HS-5 (cell line): ENCODE measurements at places on chromosomes 1 and 21.

DNA sequence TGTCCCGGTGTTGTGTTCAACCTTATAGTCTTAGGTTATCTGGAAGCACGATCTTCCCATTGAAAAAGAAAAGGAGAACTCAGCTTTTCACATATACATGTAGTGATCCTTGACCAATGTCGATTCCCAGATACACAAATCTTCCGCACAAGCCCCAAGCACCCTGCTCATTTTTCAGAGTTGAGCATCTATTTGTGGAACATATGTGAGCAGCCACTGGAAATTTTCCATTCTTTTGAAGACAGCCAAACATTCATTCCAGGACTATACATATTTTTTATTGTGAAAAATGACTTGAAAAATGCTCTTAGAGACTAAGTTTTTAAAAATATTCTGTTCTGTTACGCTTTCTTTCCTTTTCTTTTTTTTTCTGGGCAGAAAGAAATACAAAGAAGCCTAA lies 371.9 kb downstream of the RGS7 start:
- no peak for DNase-seq

GRCh38 chr21:15660423-15660804 lies 69.4 kb upstream of the USP25 start:
- no peak for DNase-seq

GRCh38 chr1:209715314-209715713 lies 10.7 kb downstream of the HSD11B1 start:
- no peak for DNase-seq

DNA sequence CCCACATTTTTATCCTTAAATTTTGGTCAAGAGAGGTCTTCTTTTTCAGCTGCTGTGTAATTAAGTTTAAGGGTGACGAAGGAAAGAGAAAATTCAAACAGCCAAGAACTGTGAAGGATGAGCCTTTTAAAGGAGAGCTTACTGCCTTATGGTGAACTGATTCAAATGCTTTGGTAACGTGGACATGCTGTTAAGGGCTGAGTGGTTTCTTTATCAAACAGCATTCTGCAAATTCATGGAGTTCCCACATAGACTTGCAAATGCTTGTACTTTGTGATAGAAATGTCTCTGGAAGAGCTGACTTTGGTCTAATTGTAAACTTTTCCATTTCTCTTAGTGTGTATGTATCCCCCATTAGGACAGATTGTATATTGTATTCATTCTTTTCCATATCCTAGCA lies 93.8 kb downstream of the CHD1L start:
- DNase-seq: no peak

DNA sequence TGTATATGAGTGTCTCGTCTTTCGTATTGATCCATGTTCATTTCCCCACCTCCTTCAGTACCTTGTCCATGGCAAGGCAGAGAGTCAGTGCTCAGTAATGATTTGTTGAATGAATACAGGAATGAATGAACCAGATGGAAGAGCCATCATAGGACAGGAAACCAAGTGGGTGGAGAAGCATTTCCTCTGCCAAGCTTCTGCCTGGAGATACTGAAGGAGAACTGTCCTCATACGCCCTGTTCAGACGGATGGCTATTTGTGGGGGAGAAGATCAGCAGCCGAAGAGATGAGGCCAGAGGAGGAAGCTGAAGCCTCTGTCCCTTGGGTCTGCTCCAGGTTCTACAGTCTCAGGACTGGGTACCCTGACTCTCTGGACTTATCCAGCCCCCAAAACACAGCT lies 5.8 kb downstream of the FAM43B start:
- no peak for DNase-seq
